ENCODE measurements at places on chromosomes 7 and 10.

- no peak for DNase-seq
Observed at GRCh38 chr10:77892761-77893160, 33.8 kb downstream of the DLG5 start.

DNA sequence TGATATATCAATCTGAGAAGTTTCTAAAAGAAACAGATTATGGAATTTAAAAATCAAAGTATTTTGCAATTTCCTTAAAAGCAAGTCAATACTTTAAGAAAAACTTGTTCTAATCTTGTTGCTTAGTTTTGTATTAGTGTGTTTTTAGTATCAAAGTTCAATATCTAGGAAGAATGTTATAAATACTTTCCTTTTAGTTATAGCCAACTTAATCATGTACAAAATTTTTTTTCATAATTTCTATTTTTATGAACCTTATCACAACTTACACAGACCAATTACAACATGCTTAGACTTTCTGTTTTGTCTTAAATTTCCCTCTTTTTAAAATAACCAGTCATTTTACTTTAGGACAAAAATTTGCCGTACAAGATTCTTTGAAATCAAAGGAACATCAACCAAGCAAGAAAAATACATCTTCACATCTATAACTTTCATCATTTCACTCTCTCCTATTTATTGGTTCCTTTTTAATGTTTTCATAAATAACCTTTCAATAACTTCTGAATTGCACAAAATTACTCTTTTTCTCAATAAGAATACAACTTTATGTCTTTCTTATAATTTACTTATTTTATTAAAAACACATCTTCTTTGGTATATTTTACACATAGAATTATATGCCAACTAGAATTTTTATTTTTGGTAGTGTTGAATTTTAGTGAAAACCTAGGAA lies 308.2 kb upstream of the GLI3 start:
- no peak for DNase-seq

DNA sequence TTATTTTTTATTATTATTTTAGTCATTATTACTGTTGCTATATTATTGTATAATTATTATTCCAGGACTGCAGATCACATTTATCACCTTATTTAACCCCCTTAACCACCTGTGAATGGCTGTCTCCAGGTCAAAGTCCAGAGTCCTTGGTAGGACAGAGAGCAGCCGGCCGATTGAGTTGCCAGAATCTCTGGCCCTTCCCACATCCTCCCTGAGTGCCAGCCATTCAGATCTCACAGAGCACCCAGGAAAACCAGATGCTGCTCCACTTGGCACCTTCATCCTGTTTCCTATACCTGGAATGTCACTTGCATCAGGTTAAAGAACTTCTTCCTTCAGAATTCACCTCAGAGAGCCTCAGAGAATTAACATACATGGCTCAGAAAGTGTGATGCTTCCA lies 101.1 kb downstream of the ELAPOR2 start:
- DNase-seq: no peak

GRCh38 chr7:5348134-5349004 lies 65.6 kb downstream of the SLC29A4 start:
- DNase-seq: peak; percentile 64

GRCh38 chr10:43230909-43231522 lies 35.8 kb downstream of the RASGEF1A start:
- DNase-seq: no peak

DNA sequence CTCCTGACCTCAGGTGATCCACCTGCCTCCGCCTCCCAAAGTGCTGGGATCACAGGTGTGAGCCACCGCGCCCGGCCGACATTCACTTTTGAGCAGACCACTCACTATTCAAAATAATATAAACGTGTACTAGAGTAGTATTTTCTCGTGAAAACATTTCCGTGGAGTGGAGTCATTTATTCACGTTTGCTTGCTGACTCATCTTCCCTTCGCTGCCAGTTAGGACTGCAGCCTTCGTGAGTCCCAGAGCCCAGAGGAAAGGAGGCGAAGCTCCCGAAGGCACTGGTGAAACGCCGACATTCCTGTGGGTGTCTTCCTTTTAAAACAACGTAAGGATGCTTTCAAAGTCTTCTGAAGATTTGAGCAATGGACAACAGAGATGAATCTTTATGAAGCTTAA lies 10.9 kb upstream of the INPP5A start:
- no peak for DNase-seq

DNA sequence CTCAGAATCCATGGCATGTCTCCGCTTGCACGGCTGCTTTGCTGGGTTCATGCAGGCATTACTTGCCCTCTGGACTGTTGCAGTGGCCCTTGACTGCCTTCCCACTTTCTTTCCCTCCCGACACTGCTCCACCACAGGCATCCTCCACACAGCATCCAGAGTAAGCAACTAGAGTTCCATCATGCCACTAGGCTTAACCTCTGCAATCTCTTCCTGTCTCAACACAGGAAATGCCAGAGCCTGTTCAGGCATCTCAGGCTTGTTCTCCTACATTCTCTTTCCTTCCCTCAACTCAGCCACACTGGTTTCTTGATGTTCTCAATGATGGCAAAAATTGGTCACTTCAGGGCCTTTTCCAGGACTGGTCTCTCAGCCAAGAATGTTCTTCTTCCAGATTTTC lies 284.5 kb upstream of the KLF6 start:
- DNase-seq: no peak

DNA sequence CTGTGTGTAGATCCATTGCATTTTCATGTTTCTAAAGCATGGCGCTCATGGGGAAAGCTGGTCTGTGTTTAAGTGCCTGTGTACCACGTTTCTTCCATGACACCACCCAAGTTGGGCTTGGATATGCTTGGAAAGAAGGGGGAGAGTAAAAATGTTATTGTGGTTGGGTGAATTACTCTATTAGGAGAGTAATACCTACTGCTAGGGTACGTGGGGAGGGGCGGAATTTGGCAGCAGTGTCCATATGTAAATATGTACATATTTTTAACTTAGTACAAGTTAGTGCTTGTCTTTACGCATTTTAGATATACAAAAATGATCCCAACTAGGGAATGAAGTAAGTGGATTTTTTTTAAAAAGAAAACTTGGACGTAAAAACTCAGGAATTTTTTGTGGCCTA lies 42.9 kb upstream of the SAMD8 start:
- DNase-seq: no peak

DNA sequence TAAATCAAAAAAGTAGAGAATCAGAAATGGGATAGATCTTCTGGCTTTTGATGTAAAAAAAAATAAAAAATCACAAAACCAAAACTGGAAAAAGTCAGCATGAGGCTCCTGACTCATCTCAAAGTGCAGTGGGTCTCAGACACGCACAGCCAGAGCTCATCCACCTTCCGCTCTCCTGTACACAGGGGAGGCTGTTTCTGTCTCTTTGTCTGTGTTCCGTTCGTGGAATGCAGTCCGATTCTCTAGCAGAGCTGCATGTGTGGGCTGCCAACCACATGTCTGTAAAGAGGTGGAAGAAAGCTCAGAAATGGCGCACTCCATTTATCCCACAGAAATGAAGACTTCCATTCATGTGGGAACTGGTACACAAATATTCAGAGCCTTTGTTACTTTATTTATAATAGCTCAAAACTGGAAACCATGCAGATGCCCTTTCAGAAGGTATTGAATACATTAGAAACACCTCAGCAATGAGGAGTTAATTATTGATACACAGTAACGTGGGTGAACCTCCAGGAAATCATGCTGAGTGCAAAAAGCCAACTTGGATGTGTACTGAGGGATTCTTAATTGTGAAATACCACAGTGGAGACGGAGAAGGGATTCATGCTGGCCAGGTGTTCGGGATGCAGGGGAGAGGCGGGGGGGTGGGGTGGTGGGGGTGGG lies 123.3 kb downstream of the TRRAP start:
- peak; percentile 56 for DNase-seq

DNA sequence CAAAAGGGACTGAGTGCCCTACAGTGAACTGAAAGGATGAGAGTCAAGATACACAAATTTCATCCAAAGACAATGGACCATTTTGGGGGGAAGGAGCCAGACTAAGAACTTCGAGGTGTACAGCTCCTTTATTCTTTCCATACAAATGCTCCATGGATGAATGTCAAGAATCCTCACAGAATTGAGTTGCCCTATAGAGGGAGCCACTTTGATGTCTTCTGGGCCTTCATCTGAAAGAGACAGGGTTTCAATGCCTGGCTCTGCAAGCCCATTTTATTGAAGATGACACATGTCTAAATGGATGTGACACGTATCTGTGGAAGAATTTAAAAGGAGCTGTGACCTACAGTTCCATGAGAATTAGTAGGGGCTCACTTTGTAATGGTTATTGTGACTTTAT lies 32.0 kb upstream of the NRG3 start:
- DNase-seq: no peak

DNA sequence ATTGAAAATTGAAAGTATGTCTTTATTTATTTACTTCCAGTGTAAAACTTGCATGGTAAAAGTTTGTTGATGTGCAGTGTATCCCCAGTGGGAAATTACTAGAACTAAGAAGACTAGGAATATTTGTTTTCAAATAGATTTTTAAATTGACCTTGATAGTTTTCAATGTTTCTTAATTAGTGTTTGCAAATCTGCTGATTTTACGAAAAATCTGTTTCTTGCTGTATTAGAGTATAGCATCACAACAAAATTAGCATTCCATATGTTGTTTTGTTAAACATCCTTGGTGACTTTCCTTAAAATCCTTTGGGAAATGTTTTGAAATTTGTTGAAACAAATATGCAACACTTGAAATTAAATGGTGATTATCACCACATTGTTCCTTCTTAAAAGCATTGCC lies 425.9 kb downstream of the SUGCT start:
- DNase-seq: no peak

- no peak for DNase-seq
Observed at GRCh38 chr7:42193471-42194129, 43.4 kb downstream of the GLI3 start.

DNA sequence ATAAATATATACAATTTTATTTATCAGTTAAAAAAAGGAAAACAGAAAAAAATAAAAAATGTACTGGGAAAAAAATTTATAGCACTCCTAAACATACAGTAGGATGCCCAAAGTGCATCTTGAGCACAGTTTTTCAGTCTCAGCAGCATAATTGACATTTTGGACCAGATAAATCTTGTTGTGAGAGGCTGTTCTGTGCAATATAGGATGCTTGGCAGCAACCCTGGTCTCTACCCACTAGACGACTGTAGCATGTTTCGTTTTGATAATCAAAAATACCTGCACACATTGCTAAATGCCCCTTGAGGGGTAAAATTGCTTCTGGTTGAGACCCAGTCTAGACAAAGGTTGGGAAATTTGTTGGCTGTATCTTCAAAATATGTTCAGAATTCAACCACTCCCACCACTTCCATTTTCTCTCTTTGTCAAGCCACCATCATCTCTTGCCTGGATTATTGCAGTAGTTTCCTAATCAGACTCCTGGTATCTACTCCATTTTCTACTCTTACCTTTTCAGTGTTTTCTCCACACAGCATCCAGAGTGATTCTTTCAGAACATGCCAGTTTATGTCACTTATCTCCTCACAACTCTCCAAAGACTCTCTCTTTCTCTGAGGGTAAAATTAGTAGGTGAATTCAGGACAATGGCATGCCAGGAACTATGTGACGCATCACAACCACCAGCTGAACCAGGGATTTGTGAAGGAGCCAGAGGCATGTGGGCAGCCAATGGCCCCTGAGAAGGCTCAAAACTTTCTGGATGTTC lies 91.4 kb downstream of the GPR85 start:
- no peak for DNase-seq

GRCh38 chr7:104653825-104654401 lies 325.5 kb downstream of the LHFPL3 start:
- no peak for DNase-seq

DNA sequence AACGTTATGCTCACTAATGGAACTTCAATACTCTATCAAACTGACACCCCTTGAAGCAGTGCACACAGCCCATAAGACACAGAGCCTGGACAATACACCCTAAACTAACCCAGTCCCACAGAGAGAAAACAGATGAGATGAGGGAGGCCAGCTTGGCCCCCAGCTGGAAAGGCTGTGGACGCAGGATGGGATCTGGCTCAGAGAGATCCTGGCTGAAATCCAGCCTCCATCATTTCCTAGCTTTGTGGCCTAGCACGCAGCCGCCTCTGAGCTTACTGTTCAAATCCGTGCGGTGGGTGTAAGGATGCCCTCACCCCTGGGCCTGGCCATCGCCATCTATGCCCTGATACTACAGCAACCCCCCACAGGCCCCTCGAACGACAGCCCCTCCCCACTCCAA lies 32.7 kb downstream of the SNX8 start:
- peak; percentile 31 for DNase-seq

DNA sequence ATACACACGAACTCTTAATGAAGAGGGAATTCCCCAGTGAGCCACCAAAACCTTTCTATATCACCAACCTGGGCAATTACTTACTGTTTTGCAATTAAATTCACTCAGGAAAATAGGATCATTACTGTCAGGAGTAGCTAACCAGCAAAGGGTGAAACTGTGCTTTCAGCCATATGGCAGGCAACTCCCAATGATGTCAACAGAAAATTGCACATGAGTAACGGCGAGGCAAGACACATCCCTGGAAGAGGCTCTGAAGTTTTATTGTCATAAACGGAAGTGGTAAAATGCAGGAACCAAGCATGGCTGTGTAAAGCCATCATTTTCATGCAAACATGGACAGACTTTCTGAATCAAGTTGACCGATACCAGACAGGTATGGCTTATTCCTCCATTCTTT lies 548.9 kb upstream of the AUTS2 start:
- DNase-seq: no peak

DNA sequence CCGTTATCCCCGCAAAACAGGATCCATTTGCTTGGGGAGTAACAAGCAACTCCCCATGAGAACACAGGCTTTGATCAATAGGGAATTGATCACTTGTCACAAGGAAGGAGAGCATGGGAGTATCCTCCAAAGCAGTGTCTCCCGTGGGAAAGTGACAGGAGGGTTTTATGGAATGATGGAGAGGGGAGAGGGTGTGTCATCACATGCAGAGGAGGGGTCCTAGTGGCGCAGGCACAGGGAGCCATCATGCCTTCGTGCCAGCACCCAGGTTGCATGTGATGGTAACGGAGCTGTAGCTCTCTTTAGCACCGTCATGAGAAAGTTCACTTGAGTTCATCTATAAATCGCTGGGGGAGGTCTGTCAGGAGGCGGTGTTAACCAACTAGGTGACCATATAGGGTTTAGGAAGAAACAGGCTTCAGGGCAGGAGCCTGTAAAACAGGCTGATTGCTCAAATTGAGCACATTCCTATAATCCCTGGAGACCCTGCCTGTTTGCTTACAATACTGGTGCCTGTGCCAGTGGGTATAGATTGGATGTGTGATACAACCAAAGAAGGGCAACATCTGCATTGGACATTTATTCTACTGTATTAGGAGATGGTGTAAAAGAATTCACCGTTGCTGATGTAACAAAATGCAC lies 428.5 kb downstream of the GALNT17 start:
- no peak for DNase-seq

DNA sequence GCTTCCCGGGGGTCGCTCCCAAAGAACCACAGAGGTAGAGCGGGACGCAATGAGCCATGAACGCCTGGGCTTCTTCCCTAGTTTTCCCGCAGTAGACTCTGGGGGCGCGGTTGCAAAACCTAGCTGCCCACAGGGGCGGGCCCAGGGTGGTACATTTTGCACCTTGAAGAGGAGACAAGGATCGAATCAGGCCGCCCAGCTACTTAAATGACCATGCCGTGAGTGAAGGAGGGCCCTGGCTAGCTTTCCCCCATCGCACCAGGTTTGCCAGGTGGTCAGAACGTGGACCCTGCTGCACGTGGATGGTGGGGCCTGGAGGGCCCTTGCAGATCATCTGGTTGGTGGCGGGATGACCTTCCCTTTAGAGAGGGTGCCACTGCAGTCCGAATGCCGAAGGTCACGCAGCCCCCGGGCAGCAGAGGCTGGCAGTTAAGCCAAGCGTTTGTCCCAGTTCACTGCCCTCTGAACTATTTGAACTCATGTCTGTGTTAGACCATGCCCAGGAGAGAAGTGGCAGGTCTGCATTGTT lies 604 bp upstream of the SHTN1 start:
- peak; percentile 55 for DNase-seq

GRCh38 chr7:25456467-25457171 lies 228.3 kb upstream of the NPVF start:
- no peak for DNase-seq
